ENCODE measurements at places on chromosomes 4 and X.

- no peak for DNase-seq
These were observed 12.4 kb upstream of the CYBB start for GRCh38 chrX:37767430-37767829.

DNA sequence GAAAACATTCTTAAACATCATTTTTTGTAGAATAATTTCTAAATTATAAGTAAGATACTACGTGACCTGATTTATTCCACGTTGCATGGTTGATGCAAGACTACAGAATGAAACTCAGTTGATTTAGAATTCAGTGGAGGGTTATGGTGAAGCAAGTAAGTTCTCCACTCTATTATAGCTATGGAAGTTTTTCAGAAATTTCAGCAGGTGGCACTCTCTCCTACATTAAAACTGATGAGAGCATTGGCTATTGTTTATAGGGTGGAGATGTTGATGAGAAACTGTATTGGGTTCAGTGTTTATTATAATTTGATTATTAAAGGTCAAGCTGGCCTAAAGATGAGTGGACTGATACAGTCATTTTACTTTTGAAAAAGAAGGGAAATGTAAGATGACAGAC, 88.0 kb downstream of the FNIP2 start:
- DNase-seq: peak; percentile 23

- no peak for DNase-seq
These were observed 40.5 kb downstream of the MAP9 start for GRCh38 chr4:155336242-155336641.

- no peak for DNase-seq
These were observed 105.4 kb upstream of the ANK2 start for GRCh38 chr4:112944006-112944405.

GRCh38 chr4:181949704-181950312, 293.4 kb upstream of the TENM3 start:
- DNase-seq: no peak

DNA sequence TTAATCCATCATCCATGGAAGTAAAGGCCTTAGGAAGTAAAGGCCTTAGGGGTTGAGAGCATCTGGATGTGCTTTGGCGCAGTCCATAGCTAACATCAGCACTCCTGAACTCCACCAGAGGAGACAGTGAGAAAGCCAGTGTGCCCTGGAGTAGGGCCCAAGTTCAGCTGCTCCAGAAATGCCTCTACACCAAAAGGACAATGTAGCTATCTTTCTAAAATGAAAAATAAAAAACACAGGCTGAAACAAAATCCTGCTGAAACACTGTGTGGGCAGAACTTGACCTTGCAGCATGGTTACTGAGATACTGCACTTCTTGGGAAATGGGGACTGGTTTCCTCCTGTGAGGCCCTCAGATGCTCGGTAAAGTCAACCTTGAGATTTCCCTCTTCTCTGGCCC, 29.3 kb downstream of the SH3RF1 start:
- no peak for DNase-seq

GRCh38 chrX:24603191-24603590, 44.0 kb downstream of the PCYT1B start:
- no peak for DNase-seq

DNA sequence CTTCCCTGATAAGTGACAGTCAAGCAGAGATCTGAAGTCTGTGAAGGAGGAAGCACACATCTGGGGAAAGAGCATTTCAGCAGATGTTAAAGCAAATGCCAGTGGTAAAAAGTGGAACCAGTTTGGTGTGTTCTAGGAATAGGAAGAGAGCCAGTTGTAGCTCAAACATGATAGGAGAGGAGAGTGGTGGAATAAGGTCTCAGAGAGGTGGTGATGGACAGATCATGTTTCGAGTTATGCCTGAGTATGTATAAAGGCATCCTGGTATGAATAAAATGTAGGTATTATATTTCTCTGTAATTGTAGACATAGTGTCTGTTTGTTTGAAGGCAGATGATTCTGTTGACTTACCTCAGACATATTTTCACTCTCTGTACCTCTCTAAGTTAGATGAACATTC, 89.1 kb downstream of the LARP7 start:
- DNase-seq: no peak

DNA sequence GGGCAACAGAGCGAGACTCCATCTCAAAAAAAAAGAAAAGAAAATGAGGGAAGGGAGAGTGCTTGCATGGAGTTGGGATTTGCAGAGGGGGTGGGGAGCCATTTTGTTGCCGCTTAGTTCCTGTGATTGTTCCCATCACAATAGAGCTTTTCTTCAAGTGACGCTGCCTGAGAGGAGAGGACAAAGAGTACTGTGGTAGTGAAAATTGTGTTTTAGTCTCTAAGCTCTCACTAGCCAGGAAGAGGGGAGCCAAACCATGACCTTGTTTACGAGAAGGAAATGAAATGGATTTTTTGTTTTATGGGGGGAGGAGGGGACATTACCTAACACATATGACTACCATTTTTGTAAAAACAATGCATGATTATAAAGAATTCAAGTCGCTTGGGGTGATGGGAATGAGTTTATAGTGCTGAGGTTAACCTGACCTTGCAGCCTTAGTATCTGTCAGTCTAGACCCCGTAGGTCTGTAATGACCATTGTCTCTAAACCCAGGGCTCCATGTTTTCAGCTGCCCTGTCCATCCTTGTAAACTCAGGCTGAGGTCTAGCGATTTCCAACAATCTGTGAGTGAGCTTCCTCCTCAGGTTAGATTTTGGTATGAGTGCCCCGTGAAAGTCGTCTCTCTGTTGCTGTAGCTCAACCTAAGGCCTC, 18.8 kb downstream of the SRD5A3 start:
- no peak for DNase-seq

GRCh38 chr4:125317525-125317877, 2.7 kb downstream of the FAT4 start:
- peak; percentile 11 for DNase-seq

GRCh38 chr4:132195176-132195575, 953.9 kb upstream of the PCDH10 start:
- DNase-seq: no peak

DNA sequence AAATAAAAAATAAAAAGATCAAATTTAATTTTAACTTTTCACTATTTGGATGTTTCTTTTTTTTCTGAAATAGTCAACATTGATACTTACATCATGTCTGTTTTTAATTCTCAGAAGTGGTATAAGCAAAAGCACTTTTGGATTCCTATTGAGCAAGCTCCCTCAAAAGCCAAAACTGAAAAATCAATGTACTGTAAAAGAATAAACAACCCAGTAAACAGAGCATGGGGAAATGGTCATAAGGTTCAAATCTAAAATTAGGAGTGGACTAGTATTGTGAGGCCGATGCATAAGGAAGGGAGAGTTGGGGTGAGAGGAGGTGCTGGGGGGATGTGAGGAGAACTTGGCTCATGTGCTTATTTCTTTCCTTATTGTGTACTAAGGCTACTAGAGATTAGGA, 37.9 kb downstream of the NUDT6 start:
- DNase-seq: no peak

GRCh38 chr4:28105271-28105859, 1244.7 kb downstream of the STIM2 start:
- DNase-seq: no peak

DNA sequence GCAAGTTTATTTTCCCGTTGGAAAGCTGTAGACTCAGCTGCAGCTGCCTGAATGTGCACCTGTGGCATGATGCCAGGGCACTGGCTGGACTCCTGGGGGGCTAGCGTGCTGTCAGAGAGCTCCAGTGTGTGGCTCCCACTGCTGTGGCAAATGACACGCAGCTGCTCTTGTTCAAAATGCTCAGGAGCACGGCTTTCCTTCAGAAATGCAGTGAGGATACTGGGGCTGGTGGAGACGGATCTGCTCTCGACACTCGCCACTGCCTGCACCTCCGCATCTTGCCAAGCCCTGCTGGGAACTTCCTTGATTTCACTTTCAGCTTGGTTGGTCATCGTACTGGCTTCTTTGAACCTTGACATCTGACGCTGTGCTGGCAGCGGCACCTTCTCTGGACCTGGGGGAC, 58.7 kb downstream of the GPRIN3 start:
- no peak for DNase-seq

GRCh38 chrX:997631-998137, 214.8 kb downstream of the CRLF2 start:
- no peak for DNase-seq

- no peak for DNase-seq
These were observed 380.6 kb downstream of the MAPK10 start for GRCh38 chr4:85979276-85979675.

GRCh38 chrX:18687856-18688495, 16.1 kb upstream of the RS1 start:
- DNase-seq: no peak

DNA sequence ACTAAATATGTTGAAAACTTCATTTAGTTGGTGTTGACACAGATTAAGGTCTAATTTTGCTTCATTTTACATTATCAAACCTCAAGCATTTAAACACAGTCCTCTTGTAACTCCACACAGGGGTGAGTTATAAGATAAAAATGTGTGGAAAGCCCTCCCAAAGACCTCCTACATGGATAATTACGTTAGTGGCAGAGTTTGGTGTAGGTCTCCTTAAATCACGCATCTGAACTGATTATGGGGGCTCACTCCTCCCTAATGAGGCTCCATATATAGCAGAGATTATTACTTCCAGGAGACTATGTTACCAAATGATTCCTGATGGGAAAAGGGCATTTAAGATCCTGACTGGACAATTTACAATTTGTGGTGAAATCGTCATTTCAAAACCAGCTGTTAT, 32.2 kb upstream of the VCX3B start:
- DNase-seq: no peak

DNA sequence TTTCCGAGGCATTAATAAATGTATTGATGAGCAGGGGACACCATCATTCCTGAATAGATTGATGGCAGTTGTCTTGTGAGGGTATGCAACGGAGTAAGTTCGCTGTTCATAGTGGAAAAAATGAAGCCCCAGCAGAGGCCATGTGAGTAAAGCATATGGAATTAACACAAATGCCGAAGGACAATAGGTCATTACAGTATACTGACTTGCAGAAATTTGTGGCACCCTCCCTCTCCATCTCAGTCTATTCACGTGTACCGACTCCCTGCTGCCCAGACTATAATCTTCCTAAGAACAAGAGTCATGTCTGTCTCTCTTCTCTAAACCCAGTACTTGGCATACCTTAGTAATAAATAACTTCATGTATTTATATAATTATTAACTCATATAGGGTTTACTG, 47.1 kb upstream of the PCDH10 start:
- no peak for DNase-seq

- peak; percentile 65 for DNase-seq
These were observed 44.9 kb upstream of the BBS12 start for GRCh38 chr4:122687531-122688061.

GRCh38 chr4:125836597-125837195, 521.9 kb downstream of the FAT4 start:
- no peak for DNase-seq

DNA sequence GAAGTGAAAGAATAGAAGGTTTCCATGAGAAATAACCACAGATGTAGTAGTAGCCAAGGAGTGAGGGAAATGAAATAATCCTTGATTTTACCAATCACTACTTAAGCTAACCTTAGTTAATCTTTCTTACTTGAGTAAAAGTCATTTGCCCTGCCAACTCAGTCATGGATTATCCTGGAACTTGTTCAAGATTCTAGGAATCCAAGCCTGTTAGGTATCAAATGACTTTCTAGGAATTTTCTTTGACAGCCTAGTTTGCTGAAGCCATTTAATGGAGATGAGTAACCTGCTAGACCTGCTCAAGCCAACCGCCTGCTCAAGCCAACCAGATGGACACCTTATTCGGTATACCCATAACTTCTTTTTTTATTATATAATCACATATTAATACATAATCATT, 180.5 kb downstream of the KLHL13 start:
- no peak for DNase-seq

DNA sequence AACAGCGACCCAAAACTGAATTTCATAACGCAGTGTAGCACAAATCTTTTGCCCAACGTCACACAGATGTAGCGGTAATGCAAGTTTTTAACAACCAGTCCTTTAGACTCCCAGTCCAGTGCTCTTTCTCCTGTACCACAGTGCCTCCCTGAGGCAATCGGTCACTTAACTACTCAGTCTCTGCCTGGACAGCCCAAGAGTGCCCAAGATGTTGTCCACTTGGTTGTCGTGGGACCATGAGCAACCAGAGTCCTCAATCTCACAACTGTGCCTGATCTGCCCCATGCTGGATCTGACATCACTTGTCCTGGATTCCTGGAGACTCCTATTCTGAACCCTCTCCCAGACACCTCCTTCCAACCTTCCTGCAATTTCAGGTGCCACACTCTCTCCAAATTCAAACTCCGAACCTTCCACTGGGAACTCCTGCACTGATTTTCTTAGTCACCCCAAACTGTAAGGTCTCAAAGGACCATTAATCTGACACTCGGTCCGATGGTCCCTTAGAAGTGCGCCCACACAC, 702 bp downstream of the MMGT1 start:
- peak; percentile 13 for DNase-seq

GRCh38 chrX:34365471-34365870, 233.4 kb upstream of the FAM47A start:
- DNase-seq: no peak

DNA sequence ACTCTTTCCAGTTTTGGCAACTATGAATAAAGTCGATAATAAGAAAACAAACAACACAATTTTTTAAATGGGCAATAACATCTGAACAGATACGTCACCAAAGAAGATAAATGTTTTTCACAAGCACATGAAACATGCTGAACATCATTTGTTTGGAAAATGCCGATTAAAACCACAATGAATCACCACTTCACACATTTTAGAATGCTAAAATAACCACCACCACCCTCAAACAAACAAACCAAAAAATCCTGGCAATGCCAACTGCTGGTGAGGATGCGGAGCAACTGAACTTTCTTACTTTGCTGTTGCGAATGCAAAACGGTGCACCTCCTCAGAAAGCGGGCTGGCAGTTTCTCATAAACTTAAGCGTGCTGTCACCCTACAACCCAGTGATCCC, 115.9 kb downstream of the NSUN7 start:
- no peak for DNase-seq

DNA sequence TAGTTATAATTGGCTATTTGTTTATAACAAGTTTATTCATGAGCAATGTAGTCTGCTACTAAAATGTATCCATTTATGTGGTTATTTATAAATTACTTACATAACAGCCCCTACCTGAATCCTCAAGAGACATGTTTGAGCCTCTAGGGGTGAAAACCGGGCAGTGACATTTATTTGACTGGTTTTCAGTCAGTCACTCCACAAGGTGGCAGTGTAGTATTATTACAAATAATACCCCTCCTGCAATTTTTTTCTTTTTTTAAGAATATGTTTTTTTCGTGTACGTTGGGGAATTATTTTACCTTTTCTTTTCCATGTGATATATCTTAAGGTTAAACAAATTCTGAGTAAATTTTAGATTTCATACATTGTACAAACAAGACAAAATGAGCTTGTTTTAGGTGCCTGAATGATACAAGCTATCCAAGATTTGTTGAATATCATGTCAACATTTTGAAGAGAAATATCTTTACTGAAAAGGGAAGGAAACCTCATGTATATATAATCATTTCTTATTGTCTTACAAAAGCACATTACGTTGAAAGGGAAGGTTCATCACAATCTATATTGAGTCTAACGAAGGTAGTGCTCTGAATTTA, 598.7 kb upstream of the TECRL start:
- peak; percentile 21 for DNase-seq

- DNase-seq: no peak
These were observed 46.9 kb downstream of the TMEM131L start for GRCh38 chr4:153512952-153513500.

Measured in activated CD4-positive, alpha-beta T cell treated with anti-CD3 and anti-CD28 coated beads, Interleukin-2, Interleukin-6, amounts not matched to agents 100 ng/mL and 50 ng/mL, durations not matched to agents 16 hours and 8 hours (primary cell).